ENCODE measurements at places on chromosomes 5 and 9.

DNA sequence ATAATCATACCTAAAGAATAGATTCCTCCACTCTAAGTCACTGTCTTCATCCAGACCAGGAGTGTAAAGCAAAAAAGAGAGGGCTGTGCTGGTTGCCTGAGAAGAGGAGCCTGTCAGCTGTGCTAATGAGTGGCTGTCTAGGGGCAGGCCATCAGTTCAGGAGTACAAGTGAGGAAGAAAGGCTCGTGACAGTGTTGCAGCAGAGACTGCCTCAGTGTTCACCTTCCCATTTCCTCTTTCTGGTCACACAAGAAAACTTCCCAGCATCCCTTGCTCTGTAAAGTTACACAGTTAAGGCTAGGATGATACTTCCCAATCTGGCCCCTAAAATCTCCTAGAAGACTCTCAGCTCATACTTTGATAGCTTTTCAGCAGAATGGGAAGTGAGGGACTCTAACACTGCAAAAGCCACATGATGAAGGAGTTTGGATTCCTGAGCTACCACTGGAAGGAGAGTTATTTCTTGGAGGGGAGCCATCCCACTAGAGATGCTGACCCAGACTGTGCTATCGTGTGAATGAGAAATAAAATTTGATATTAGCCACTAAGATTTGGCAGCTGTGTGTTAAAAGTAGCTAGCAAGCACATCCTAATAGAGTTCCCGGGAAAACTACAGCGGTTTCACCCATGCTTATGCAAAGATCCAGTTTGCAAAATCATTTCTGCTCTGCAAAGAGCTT, 67.1 kb downstream of the ADAMTS12 start:
- no peak for DNase-seq

DNA sequence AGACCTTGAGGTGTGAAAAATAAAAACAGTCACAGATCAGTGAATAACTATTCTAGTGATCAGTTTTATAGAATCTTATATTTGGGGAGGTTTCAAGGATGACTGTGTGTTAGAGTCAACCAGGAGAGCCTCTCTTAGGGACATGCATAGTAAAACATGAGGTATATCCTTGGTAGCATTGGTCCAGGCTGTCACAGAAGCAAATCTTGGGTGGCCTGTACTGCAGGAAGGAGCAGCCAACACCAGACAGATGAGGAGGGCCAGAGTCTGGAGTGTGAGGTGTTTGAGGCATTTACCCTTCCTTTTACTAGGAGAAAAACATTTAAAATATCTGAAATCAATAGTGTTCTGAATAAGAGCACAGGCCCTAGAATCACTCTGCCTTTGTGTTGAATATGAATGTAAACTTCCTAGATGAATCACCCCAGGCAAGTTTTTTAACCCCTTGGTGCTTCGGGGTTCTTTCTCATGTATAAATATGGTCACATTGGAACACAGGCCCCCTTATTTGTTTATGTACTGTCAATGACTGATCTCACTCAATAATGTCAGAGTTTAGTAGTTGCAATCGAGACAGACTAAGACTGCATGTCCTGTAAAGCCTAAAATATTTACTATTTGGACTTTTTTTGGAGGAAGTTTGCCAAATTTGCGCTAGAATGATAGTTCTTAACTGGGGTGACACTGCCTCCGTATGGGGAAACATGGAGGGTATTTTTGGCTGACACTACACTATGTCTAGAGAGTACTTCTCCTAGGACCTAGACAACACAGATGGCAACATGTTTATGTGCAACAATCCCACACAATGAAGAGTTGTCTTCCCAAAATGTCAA, 416.5 kb upstream of the POU5F2 start:
- DNase-seq: no peak

DNA sequence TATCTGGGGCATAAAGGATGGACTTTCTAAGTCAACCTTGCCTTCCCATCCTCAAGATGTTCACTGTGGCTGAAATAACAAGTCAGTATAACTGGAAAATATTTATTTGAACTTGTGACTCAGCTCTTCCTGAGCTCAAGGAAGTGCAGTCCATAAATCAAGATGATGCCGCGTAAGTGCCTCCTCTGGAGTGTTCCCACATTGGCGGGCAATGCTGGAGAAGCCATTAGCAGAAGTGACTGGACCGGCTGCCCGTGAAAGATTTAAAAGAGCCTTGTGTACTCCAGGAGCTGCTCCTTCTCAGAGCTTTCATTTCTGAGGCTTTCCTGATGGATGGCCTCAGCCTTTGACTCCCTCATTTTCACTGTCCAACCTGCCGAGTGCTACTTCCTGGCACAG, 17.4 kb downstream of the TMOD1 start:
- DNase-seq: no peak

DNA sequence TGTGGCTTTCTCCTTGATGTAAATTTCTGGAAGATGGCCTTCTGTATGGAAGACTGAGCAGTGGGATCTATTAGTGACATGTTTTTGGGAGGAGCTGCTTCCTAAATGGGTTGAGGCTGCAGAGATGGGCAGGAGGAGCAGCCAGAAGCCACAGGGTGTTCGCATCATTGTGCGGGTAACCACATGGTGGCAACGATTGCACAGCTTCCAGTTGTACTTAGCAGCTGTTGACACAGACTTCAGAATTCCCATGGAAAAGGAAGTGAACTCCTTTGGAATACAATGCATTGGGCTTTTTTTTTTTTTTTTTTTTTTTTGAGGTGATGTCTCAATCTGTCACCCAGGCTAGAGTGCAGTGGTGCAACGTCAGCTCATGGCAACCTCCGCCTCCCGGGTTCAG, 297.3 kb downstream of the NR3C1 start:
- DNase-seq: no peak

DNA sequence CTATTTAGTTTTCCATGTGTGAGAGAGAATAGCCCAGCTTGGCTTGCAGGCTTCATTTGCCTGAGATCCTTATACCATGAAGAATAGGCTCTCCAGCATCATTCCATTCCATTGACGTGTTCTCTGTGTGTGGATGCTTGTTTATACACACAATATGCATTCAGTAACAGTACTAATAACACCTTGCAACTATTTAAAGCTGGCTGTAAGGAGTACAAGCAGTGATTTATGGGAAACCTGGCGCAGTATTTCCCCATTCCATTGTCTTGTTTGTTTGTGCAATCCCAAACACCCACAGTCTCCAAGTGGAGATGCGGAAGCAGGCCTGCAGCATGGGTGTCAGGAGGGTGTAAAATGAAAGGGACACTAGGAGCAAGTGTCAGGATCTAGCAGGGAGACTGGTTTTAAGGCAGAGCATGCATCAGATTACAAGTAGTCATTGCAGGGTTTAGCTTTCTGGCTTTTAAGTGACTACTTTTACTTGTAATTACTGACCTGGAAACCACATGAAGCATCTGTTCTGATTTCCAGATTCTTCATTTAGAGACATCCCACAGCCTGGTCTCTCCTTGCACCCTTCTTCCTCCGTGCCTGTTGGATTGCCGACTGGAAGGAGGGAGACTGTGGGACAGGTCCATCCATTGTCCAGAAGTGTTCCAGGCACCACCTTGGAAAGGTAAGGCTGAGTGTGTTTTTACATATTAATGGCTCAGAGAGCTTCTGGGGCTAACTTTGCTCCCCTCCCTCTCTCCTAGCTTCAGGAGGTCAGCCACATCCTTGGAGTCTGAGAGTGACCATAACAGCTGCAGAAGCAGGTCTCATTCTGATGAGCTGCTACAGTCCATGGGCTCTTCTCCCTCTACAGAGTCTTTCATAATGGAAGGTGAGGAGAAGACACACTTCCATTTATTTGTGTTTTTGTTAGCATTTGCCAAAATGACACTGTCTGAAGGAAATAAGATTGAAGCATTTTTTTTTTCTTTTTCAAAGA, 241.6 kb downstream of the ARHGEF28 start:
- no peak for DNase-seq

- DNase-seq: no peak
Measured at GRCh38 chr9:91164724-91165520, 196.8 kb downstream of the AUH start.

DNA sequence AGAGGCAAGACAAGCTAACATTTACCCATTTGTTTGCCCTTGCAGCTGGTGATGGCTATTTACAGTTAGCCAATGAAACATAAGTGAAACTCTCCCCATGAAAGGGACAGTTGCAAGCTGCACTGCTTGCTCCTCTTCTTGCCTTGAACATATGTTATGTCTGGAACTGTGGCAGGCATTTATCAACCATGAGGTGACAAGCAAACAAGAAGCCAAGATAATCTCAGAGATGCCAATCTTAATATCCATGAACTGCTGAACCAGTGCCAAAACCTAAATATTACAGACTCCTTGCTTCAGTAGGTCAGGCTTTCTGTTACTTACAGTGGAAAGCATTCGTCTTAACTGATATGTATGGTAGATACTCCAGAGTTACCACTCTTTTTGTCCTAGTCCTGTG, 133.4 kb downstream of the ACTBL2 start:
- DNase-seq: no peak

Data from right renal pelvis (tissue), 4 donors.